Calu3 (cell line): ENCODE measurements at places on chromosomes 12 and 14. TPM values are rescaled to one million over a fixed set of nuclear protein-coding genes. Genes with fewer than 3 reads are reported as not detected.

- H3K4me1 ChIP-seq, result no peaks in the 10 kb centered on the region
- no peak overlapping the region for H3K4me3 ChIP-seq
- peaks cover 26% of the 10 kb centered on the region for H3K27me3 ChIP-seq
- no peaks in the 10 kb centered on the region for H3K36me3 ChIP-seq
- peak; percentile 16 for DNase-seq
These were observed 4.9 kb downstream of the PTGDR start for GRCh38 chr14:52272375-52272774.

- H3K36me3 ChIP-seq, result peaks cover 15% of the 10 kb centered on the region
- no peaks in the 10 kb centered on the region for H3K27me3 ChIP-seq
- no peak overlapping the region for H3K27ac ChIP-seq
- H3K4me3 ChIP-seq, result peak overlapping the region; percentile 73
These were observed 1.3 kb upstream of the JDP2 start for GRCh38 chr14:75426332-75427125.

DNA sequence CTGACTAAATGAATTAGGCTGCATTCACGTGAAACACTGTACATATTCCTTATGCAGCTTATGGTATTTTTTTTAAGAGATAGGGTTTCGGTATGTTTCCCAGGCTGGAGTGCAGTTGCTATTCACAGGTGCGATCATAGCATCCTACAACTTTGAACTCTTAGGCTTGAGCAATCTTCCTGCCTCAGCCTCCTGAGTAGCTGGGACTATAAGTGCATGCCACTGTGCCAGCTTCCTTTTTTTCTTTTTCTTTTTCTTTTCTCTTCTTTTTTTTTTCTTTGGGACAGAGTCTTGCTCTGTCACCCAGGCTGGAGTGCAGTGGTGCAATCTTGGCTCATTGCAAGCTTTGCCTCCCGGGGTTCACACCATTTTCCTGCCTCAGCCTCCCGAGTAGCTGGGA, 35.8 kb upstream of the SPPL3 start:
- peaks cover 38% of the 10 kb centered on the region for H3K27me3 ChIP-seq
- H3K27ac ChIP-seq, result no peak overlapping the region
- peaks cover 8% of the 10 kb centered on the region for H3K4me1 ChIP-seq
- no peak for DNase-seq
- no peak overlapping the region for H3K4me3 ChIP-seq
- peaks cover 4% of the 10 kb centered on the region for H3K36me3 ChIP-seq

PHC1 gene
- total RNA-seq, result 23.0 and 27.9 TPM in 2 replicates

OAS3 gene
- total RNA-seq, result 159 and 326 TPM in 2 replicates

DNA sequence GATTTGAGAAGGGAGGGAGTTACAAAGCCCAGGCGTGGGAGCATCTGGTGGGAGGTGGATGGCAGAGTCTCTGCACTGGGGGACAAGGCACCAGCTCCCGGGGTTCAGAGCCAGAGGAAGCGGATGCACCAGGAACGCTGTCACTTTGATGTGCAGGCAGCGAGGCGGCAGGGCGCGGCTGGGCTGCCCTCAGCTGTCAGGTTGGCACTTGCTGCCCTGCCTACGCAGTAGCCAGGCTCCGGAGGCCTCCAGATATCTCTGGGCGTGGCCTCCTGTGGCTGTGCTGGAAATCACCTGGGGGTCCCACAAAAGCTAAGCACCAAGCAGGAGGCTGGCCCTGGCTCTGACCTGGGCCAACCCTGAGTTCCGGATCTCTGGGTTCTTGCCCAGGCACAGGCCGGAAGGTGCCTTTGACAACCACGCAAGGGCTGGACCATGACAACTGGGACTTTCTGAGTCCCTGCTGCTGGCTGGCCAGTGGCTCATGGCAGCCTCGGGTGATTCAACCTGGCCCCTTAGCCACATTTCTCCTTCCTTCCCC, 62.1 kb upstream of the MAP1LC3B2 start:
- no peak overlapping the region for H3K4me3 ChIP-seq
- H3K4me1 ChIP-seq, result peaks cover 33% of the 10 kb centered on the region

DNA sequence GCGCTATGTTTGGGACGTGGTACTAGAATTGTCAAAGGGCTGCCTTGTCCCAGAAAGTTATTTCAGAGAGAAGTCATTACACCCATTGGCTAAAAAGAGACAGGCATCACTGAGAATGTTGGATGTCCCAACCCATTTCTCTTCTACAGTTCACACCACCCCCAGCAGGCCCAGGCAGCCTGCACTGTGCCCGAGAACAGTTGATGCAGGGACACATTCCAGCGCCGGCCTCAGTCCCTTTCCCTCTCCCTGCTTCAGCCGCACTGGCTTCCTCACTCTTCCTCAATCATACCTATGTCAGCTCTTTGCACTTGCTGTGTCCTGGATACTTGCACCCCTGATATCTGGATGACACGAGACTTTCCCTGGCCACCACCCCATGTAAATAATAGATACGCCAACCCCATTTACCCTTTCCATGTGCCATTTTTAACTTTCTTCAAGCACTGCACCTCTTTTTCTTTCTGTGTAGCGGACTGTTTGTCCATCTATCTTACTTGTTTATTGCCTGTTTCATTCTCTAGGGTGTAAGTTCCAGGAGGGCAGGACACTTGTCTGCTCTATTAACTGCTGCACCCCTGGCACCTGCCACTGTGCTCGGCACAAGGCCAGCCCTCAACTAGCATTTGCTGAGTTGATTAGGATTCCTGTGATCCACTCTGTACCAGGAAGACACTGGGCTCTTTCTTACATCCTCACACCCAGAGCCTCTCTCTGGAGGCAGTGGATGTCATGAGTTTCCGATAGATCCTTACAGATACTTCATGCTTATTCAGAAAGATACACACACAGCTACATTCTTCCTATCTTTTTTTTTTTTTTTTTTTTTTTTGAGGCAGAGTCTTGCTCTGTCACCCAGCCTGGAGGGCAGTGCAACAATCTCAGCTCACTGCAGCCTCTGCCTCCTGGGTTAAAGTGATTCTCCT, 76.6 kb upstream of the CEP83 start:
- H3K4me1 ChIP-seq, result peaks cover 18% of the 10 kb centered on the region
- H3K4me3 ChIP-seq, result no peak overlapping the region
- H3K27ac ChIP-seq, result no peak overlapping the region

DNA sequence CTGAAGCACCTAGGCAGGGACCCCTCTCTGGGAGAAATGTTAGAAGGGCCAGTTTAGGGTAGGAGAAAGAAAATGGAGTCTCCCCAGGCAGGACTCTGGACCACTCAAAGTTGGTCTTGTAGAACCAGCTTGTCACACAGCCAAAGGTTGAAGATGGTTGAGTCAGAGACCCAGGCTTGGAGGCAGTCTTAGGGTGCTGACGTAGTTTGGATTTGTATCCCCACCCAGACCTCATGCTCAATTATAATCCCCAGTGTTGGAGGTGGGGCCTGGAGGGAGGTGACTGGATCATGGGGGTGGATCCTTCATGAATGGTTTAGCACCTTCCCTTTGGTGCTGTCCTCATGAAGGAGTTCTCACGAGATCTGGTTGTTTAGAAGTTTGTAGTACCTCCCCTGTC, 121.2 kb downstream of the CRACR2A start:
- H3K4me1 ChIP-seq, result no peaks in the 10 kb centered on the region
- H3K27ac ChIP-seq, result no peak overlapping the region
- no peak overlapping the region for H3K4me3 ChIP-seq
- DNase-seq, result no peak

DNA sequence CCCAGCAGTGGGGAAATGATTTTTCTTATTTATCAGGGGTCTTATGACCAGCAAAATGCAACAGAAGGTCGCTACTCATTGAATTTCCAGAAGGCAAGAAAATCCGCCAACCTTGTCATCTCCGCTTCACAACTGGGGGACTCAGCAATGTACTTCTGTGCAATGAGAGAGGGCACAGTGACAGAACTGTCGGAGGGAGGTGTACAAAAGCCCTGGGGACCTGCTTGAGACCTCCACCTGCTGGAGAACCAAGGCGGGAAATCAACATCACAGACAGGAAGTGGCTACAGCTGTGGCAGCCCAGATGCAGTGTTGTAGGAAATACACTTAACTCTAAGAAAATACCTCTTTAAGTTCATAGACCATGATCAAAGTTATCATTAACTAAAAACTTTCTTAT, 250.9 kb upstream of the OR4E1 start:
- no peaks in the 10 kb centered on the region for H3K4me1 ChIP-seq
- no peak overlapping the region for H3K4me3 ChIP-seq
- H3K27ac ChIP-seq, result no peak overlapping the region

- no peaks in the 10 kb centered on the region for H3K27me3 ChIP-seq
- no peaks in the 10 kb centered on the region for H3K36me3 ChIP-seq
- H3K27ac ChIP-seq, result no peak overlapping the region
These were observed 84.5 kb upstream of the AMN1 start for GRCh38 chr12:31813305-31813704.

- peaks cover 75% of the 10 kb centered on the region for H3K36me3 ChIP-seq
- no peak overlapping the region for H3K27ac ChIP-seq
- H3K27me3 ChIP-seq, result no peaks in the 10 kb centered on the region
- no peaks in the 10 kb centered on the region for H3K4me1 ChIP-seq
- DNase-seq, result no peak
- no peak overlapping the region for H3K4me3 ChIP-seq
These were observed 22.5 kb downstream of the YBX3 start for GRCh38 chr12:10700581-10700980.

FAM222A gene
- total RNA-seq, result 2.4 and 3.1 TPM in 2 replicates

GRCh38 chr12:1922985-1923384, 4.5 kb upstream of the CACNA2D4 start:
- peaks cover 82% of the 10 kb centered on the region for H3K27me3 ChIP-seq
- DNase-seq, result no peak
- no peak overlapping the region for H3K4me3 ChIP-seq

HCAR1 gene
- 5.0 and 5.9 TPM in 2 replicates for total RNA-seq

TMTC3 gene
- total RNA-seq, result 24.5 and 30.8 TPM in 2 replicates

B4GALNT1 gene
- 8.1 and 11.1 TPM in 2 replicates for total RNA-seq

- peak overlapping the region; percentile 94 for H3K27ac ChIP-seq
- H3K4me1 ChIP-seq, result peaks cover 36% of the 10 kb centered on the region
- H3K27me3 ChIP-seq, result no peaks in the 10 kb centered on the region
These were observed 17.1 kb downstream of the POMT2 start for GRCh38 chr14:77303417-77304156.

DNA sequence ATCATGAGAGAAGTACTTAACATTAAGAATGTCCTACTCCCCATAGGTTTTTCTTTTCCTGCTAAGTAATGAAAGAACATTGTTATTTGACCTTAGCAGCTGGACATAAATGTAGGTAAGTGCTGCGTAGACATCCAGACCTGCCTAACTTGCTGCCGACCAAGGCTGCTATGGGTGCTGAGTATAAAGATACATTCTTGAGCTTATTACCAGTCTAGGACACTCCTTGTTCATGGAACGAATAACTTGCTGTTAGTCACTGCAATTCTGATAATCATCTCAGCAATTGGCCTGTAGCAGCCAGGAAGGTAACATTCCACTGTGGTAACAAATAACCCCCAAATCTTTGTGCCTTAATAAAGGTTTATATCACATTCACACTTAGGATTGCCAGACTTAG, 478.1 kb downstream of the VRK1 start:
- H3K4me3 ChIP-seq, result no peak overlapping the region
- no peaks in the 10 kb centered on the region for H3K27me3 ChIP-seq
- H3K4me1 ChIP-seq, result no peaks in the 10 kb centered on the region

GRCh38 chr14:61337893-61338292, 16.5 kb downstream of the PRKCH start:
- H3K27ac ChIP-seq, result peak overlapping the region; percentile 63
- no peaks in the 10 kb centered on the region for H3K36me3 ChIP-seq
- DNase-seq, result peak; percentile 46

DNA sequence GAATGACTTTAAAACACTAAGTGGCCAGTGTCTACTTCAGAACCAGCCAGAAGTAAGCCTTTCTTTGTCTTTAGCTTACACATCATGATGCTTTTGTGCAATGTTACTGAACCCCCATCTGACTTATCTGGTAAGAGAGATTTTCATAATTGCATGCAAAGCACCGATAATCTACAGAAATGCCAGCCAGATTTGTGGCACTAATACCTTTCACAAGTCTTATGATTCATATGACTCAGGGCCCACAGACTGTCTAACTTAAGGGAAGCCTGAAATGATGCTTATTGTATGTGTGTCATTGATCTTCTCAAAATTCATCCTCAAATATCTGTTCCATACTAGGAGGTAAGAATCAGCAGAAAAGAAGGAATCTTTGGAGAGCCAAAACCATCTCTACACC, 18.0 kb downstream of the IGF1 start:
- H3K36me3 ChIP-seq, result no peaks in the 10 kb centered on the region
- H3K27ac ChIP-seq, result no peak overlapping the region
- no peaks in the 10 kb centered on the region for H3K4me1 ChIP-seq
